ENCODE measurements at places on chromosomes 3 and 15.

DNA sequence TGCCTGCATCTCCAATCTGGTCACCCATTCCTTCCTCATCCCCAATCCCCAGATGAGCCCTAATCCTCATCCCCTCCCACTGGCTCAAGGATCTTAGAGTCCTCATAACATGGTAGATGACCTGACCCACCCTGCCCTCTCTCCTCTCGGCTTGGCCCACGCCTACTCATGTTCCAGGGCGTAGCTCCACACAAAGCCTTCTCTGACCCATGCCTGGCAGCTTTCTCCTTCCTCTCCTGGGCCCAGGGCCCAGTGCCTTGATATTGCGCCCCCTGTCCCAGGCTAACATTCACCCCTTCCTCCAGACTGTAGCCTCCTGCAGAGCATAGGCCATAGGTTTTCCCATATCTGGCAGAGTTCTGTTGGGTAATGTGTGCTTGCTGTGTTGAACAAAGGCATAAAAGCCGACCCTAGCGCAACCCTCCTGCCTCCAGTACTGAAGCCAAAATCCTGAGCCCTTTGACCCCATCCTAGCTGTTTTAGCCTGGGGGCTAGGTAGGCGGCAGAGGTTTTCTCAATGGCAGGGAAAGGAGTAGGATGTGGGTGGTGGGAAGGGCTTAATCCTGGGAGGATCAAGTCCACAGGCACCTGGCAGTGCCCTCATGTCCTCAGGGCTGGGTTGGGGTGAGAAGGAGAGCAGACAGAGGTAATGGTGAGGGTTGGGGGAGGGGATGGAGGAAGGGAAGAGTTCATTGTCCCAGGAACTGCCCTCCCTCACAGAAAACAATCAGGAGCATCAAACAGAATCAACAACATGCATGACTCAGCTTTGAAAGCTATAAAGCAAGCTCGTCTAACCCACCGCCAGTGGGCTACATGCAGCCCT lies 35.5 kb downstream of the MESD start:
- no peak for DNase-seq

DNA sequence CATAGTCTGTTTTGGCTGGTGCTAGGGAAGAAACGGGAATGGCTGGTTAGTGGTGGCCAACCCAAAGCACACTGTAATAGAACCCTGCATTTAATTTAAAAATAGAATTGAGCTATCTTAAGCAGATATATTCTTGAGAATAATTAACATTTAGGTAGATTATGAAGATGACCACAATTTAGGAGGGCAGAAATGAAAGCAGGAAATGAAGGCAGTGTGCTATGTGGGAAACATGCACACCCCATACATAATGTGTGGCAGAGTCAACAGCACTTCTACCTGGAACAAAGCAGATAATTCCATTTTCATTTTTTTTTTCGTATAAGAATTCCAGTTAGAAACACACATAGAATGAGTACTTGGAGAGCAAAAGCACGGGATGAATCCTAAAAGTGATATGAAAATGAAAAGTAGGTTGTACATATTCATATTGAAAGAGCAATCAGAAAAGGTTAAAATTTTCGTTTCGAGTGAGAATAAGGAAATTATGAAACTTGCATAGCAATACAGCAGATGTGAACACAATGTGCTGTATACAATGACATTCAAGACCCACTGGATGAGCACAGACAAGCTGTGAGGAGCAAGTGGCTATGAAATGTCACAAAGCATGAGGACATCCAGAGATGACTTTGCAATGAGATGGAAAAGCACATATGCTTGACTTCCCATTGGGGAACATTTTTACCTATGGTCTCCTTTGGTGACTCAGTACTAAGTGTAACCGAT lies 102.6 kb downstream of the TFG start:
- DNase-seq, result no peak

- DNase-seq, result no peak
These were observed 40.5 kb upstream of the SEC13 start for GRCh38 chr3:10361375-10361774.

- DNase-seq, result no peak
These were observed 773.1 kb downstream of the NTRK3 start for GRCh38 chr15:87483468-87483867.

GRCh38 chr15:45660231-45660979 lies 25.6 kb downstream of the SQOR start:
- no peak for DNase-seq

GRCh38 chr3:152183473-152183872 lies 85.3 kb upstream of the MBNL1 start:
- no peak for DNase-seq

DNA sequence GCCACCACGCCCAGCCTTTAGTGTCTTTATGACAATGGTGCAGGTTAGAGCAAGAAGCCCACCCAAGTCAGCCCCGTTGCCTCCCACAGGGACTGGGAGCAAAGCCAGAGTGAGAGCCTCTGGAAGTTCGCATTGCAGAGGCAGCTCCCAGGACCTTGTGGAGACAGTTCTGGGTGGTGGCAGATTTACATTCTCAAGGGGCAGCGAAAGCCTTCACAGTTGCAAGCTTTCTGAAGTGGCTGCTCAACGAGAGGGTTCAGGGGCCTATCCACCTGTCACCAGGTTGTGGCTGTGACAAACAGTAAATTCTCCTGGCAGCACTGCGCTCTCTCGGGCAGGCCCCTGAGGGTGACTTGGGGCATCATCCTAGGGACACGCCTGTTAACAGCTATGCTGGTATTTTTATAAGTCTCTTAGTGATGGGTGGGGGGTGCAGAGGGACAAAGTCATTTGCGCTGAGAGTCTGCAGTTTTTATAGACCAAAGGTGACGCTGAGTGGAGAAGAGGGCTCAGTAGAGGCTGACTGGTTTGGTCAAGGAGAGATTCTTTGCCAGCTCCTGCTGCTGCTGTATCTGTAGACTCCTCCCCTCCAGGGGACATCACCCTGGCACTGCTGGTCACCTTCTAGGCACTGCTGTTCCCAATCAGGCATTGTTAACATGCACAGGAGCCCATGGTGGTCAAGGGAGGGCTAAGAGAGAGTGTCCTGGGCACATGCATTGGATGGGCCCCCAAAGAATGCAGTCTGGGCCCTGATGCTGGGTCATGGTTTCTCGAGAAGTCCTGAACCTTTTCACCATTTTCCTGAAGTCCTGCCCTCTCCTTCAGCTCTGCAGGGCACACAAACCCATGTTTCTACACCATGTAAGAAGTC lies 57.5 kb upstream of the KLF13 start:
- no peak for DNase-seq

- DNase-seq, result no peak
These were observed 1.9 kb upstream of the TRIM71 start for GRCh38 chr3:32815841-32816438.

DNA sequence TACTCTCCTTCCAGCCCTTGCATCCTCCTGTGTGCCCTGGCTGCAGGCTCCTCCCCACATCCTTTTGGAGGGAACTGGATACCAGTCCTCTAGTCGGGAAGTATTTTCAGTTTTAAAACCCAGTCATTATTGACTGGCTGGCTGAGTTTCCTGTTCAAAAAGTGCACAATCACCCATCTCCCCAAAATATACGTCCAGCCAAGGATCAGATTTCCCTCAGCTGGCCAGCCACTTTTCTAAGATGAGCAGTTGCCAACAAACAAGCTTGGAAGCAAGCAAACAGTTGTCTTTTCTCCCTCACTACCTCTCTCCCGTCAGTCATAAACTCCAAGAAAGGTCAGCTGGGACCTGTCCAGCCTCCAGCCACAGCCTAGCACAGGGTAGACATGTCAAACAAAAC lies 147.7 kb upstream of the GALNT15 start:
- no peak for DNase-seq
